ENCODE measurements at places on chromosomes 11 and 22. TPM values are rescaled to one million over a fixed set of nuclear protein-coding genes. Genes with fewer than 3 reads are reported as not detected.

Gene DNAJB7
- not detected for total RNA-seq

Gene DNAJB13
- 0.58 TPM for total RNA-seq

Gene OSBPL5
- 22.4 TPM for total RNA-seq

Gene GVQW3
- 6.1 TPM for total RNA-seq

Gene LRRC10B
- not detected for total RNA-seq

Gene C11orf71
- total RNA-seq: 5.7 TPM

Gene KCNK7
- total RNA-seq: 0.63 TPM

Gene GPHA2
- not detected for total RNA-seq

Gene TRIM29
- 32.3 TPM for total RNA-seq

Gene SCUBE2
- 121 TPM for total RNA-seq

Gene CRYBB2
- total RNA-seq: not detected

Gene PELI3
- total RNA-seq: 7.6 TPM
